ENCODE measurements at places on chromosomes 11 and 22.

- ATAC-seq = peak; percentile 63
Observed at GRCh38 chr22:29268511-29269229, 602 bp downstream of the EWSR1 start.

DNA sequence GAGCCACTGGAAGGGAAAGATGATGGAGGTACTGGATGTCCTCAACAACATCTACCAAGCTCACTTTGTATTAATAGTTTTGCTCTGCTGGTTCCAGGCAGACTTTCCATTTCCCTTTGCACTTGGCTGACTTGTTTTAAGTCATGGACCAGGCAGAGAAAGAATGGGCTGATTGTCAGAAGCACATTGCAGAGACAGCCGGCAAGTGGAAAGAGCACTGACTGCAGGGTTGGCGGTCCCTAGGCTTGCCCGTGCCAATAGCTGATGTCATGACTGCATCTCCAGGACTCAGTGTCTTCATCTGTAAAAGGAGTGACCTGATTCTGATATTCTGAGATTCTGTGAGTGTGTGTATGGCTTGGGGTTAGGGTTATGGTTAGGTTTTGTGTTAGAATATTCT, 20.9 kb upstream of the NNMT start:
- no peak for ATAC-seq

DNA sequence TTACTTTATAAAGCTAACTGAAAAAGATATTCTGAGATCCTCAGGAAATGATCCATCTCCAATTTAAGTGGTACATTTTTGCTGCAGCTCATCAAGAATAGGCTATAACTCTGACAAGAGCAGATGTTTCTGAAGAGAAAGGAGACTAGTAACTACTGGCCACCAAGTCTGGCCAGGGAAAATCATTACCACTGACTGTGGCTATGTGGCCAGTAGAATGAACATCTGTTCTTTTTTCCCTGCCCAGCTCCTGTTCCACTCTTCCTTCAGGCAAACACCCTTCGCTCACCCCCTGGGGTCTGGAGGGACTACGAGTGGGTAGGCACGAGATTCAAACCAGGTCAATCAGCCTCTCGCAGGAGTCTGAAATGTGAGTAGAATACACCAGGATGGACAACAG, 23.9 kb downstream of the TMEM123 start:
- no peak for ATAC-seq

DNA sequence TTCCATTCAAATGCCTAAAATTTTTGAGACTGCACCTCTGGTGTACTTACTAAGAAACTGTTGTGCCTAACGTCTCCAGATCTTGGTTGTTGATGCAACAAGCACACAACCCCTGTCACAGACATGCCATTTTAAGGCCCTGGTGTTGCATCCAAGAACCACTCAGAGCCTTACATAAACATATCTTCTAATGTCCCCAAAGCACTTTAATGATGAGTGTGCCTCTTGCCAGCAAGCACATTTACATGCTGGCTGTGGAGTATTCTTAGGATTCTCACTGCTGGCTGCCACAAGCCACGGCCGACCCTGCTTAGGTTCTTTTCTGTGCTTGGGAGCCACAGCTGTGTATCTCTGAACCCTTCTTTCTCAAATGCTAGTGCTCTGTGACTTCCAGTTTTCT, 201.4 kb downstream of the ADAMTS15 start:
- ATAC-seq = no peak

DNA sequence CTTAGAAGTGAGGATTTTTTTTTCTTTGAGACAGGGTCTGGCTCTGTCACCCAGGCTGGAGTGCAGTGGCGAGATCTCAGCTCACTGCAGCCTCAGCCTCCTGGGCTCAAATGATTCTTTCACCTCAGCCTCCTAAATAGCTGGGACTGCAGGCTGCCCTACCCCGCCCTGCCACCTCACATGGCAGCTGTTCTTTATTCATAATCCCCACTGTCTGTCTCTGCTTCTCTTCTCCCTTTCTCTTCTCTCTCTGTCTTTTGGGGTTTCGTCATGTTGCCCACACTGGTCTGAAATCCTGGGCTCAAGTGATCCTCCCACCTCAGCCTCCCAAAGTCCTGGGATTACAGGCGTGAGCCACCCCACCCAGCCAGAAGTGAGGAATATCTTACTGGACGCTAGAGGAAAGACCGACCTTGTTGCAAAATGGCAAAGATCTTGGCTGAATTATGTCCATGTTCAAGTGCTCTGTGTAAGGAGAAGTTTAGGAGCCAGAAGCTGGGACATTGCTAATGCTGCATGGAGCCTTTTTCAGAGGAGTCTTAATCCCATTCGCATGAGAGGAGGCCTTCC, 21.9 kb downstream of the KRTAP5-5 start:
- ATAC-seq = no peak

- no peak for ATAC-seq
Observed at GRCh38 chr11:117898059-117898458, 21.6 kb upstream of the FXYD6 start.

- no peak for ATAC-seq
Observed at GRCh38 chr11:1503708-1504104, 17.1 kb upstream of the MOB2 start.

- ATAC-seq = no peak
Observed at GRCh38 chr11:131886201-131886600, 515.8 kb downstream of the NTM start.

DNA sequence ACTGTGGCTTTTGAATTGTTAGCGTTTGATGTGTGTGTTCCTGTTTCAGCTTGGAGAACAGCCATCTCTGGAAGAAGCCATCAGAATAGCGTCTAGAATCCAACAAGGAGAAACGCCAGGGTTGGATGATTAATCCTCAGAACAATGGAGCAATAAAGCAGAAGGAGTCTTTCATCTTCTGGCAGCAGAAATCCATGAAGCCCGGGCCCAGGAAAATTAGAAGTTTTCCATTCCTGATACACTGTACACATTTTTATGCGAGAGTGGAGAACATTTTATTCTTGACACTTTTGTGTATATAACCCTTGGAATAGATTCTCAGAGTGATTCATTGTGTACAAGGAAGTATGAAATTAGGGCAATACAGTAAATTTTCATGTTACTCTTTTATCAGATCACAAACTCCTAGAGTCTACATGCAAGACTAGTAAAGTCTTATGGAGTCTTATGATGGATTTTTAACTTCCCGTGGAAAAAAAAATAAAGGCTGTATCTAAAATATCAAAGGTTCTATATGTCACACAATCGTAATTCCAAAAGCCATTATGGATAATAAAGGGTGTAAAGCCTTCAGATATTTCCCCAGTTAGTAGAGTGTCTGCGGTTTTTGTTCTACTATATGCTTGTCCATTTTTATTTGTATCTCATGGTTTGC, 45.9 kb upstream of the WEE1 start:
- ATAC-seq = no peak

DNA sequence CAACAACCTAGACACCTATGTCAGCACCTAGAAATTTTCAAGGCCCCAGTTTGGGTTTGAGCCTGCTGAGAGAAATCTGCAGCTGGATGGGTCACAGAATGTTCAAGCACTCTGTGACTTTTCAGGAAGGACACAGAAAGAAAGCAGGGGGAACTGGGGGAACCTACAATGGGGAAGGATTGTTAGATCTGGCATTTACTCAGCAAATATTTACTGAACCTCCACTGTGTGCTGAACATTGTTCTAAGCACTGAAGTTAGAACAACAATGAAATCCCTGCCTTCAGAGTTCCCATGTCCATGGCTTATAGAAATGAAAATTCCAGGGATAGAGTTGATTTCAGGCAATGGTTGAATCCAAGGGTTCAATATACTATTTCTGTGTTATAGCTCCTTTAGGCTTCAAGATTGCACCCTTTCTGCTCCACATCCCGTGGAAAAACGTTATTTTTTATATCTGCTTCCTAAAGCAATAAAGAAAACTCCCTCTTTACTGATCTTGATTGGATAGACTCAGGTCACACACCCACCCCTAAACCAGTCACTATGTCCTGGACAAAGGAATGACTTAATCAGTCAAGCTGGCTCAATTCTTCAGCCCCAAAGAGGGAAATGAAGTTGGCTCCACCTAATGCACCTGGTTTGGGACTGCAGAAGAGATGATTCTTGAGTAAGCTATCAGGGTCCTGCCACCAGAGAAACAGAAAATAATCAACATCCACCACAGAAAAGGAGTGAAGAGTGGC, 95.1 kb downstream of the OR5AK2 start:
- no peak for ATAC-seq

DNA sequence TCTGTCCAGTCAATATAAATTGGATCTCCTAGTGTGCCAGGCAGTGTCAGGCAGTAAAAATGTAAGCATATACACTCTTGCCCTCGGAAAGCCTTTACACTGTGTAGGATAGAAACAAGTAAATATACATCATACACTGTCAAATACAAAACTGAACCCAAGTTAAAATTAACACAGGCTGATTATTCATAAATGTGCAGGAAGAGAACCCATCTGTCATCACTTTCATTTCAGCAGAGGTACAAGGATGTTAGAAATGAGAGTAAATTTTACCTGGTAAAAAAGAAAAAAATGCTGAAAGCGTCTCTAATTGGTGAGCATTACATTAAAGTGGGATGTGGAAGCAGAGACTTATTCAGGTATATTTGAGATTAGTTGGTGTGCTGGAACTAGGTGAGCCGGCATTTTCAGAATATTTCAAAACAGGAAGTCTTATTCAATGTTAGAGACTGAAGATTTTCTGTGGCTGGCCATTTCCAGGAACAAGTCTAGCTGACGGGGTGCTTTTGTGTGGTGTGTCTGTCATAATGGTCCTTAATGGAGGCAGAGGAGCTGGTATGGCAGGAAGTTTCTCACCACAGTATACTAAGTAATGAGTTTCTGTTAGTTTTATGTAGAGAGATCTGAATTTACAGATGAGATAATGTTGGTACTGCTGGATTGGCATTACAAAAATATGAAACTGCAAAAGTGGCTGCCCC, 192.6 kb downstream of the CASP12 start:
- peak; percentile 98 for ATAC-seq

DNA sequence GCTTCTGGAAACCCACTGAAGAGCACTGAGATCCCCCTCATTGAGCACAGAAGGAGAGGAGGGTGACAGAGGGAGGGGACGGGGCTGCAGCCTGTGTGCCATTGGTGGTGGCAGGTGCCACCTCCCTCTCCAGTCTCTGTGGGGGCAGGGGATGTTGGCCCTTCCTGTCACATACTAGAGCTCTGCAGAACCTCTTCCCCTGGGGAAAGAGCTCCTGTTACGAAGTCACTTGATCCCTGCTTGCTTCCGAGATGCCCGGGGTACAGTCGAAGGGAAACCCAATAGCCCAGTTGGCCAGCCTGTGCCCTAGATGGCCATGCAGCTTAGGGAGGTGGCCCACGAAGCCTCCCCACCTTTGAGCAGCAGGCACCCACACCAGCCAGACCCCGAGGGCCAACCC, 29.4 kb downstream of the DAGLA start:
- no peak for ATAC-seq

DNA sequence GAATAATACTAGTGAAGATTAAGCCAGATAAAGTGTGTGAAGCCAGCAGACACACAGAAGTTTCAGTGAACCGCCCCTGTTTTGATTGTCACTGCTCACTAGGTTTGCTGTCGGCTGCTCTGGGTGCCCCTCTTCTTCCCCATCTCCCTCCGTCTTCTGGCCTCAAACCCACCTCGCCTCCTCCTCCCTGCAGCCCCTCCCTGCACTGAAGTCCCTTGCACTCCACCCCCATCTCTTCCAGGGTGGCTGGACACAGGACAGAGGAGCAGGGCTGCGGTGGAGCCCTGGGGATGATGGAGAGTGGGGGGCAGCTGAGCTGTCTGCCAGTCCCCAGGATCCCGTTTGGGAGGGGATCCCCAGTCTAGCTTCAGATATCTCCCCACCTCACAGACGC, 53.5 kb downstream of the CYTH4 start:
- ATAC-seq = no peak

DNA sequence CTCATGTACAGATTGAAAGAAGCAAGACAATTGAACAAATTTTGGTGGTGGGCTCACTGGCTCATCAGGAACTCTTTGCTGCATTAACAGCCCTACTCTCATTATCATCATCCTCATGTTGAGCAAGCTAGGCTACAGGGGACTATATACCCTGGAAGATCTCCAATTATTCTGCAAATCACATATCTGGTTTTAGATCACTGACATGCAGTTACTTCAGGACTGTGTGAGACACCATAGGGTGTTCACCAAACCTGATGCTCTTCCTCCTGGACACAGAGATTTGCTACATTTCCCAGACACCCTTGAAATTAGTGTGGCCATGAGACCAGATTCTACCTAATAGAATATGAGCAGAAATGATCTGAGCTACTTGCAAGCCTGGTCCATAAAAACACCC, 23.0 kb upstream of the ME3 start:
- no peak for ATAC-seq

DNA sequence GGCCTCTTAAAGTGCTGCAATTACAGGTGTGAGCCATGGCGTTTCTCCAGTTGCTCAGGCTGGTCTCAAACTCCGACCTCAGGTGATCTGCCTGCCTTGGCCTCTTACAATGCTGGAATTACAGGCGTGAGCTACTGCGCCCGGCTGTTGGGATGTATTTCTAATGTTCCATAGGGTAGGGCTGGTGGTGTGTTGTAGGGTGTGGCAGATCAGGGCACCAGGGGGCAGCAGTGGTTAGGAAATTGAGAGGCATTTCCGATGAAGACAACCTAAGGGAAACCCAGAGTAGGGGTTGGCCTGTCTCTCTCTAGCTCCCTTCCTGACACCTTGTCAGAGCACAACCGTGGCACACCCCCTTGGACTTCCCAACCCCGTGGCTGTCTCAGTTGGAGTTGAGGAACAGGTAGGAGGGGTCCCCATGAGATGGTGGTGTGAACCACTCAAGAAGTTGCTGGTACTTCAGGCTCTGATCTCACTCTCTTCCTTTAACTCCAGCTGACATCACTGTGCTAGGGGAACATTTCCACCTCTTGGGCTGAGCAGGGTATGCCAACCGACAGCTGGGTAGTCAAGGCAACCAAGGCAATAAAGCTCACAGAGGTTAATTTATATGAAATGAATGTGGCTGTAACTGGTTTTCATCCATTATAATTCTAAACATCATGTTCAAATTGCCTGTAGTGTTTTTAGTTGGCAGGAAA, 33.0 kb downstream of the YWHAH start:
- ATAC-seq = peak; percentile 82

DNA sequence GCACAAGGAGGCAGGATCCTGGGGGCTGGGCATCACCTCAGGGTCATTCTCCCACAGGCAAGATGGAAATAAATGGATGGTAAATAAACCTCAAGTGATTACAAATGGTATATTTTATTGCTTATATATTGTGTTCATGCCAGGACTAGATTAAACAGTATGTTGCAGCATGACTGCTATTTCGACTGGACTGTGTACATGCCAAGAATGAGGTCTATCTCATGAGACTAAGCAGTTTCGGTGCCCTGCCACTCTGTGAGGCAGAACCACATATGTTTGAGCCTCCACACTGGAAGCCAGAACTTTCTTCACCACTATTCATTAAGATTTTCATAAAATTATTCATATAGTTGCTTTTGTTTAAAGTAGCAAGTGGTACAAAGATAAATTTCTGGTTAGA, 140.2 kb downstream of the DDX10 start:
- no peak for ATAC-seq

- no peak for ATAC-seq
Observed at GRCh38 chr11:98771791-98772190, 249.0 kb upstream of the CNTN5 start.

- no peak for ATAC-seq
Observed at GRCh38 chr11:2781408-2782274, 81.8 kb upstream of the KCNQ1OT1 start.

GRCh38 chr11:102361086-102362031, 14.3 kb downstream of the BIRC2 start:
- ATAC-seq = peak; percentile 83
